CD4-positive, alpha-beta T cell treated with Interleukin-15 for 4 hours (primary cell): ENCODE measurements at places on chromosomes 5 and 9.

- DNase-seq, result no peak
Observed at GRCh38 chr5:31407921-31408693, 123.8 kb downstream of the DROSHA start.

DNA sequence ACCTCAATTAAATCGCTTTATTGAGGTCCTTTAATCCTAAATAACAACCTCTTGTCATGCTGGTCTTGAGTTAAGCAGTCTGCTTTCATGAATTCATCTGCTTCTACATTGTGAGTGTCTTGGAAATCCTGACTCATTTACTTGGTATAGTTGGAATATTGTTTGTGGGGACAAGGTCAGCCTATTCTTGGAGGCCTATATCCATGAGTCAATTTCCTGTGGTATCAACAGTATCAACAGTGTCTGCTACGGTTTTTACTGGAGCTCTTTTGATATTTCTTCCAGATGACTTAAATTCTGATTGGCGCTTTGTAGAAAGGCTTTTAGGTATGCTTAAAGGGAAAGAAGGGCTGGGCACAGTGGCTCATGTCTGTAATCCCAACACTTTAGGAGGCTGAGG lies 71.2 kb upstream of the PARP8 start:
- peak; percentile 8 for DNase-seq

GRCh38 chr5:158952951-158953350 lies 146.8 kb downstream of the EBF1 start:
- DNase-seq, result no peak

- peak; percentile 17 for DNase-seq
Observed at GRCh38 chr9:69122082-69122548, 52.0 kb upstream of the TJP2 start.
